ENCODE measurements at places on chromosomes 4 and X.

DNA sequence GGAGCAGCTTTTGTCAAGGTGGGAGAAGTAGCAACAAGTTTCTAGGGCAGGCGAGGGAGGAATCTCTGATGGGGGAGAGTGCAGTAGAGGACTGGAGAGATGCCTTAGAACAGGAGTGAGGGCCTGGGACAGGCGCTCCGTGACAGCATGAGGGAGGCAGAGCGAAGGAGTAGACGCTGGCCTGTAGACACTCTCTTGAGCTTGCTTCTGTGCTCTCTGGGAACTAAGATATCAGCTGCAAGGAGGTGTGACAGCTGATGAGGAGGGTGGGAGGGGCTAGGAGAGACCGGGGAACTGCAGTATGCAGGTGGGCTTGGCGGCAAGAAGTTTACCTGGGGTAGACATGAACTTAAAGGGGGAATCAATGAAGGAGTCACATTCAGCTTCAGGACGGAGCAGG, 35.7 kb downstream of the MECP2 start:
- no peak for ATAC-seq

DNA sequence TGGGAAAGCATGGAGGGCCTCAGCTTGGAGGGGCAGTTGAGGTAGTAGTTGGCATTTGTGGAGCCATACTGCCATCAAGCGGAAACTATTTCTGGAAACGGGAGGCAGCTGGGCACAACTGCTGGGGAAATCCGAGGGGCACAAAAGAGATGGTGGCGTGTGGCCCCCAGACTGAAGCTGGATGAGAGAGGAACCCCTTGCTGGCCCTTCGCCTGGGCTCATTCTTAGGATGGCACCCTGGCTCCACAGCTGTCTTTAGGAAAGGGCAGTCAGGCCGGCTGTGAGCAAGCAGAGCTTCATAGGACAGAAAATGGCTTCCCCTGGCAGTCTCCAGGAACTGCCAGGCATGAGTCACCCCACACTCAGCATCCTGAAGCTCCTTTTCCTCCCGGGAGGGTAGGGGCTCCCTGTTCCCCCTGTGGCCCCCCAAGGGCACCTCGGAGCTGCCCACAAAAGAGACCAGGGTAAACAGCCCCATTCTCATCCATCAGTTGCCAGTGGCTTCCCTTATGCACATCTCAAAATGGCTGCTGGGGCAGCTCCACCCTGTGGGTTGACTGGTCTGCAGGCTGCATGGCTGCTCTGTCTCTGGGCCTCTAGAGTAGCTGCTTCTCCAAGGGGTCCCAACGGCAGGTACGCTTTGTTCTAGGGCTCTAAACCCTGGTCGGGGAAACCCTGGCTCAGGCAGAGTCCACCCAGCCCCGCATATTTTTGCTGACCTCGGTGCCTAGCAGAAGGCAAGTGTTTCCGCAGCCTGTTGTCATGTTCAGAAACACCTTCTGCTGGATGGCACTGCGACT, 64.7 kb downstream of the NBDY start:
- peak; percentile 49 for ATAC-seq

GRCh38 chrX:6071731-6072130, 156.9 kb downstream of the NLGN4X start:
- no peak for ATAC-seq

DNA sequence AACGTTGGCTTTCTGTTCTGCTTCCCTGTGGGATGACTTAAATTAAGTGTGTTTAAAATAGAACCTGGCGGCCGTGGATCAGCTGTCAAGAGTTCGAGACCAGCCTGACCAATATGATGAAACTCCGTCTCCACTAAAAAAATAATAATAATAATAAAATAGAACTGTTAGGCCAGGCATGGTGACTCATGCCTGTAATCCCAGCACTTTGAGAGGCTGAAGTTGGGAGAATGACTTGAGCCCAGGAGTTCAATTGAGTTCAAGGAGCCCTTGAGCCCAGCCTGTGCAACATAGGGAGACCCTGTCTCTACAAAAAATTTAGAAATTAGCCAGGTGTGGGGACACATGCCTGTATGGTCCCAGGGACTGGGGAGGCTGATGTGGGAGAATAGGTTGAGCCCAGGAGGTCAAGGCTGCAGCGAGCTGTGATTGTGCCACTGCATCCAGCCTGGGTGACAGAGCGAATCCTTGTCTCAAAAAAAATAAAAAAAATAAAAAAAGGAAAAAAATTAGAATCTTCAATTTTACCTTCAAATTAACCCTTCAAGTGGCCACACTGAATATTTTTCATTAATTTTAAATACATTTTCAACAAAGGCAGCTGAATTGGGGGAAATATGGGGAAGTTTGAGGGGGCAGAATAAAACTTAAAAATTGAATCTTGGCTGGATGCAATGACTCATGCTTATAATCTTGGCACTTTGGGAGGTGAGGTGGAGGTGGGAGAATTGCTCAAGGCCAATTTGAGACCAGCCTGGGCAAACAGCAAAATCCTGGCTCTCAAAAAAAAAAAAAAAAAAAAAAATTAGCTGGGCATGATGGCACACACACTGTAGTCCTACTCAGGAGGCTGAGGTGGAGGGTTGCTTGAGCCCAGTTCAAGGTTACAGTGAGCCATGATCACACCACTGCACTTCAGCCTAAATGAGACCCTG, 31.8 kb upstream of the HSD17B13 start:
- ATAC-seq: no peak

- no peak for ATAC-seq
Observed at GRCh38 chr4:106194801-106195200, 121.2 kb downstream of the TBCK start.

GRCh38 chrX:154019633-154020528, at the start of gene IRAK1:
Gene IRAK1 (minus strand): TSS chrX:154019902. CDS start chrX:154019812, 90 bp downstream.
- ATAC-seq: peak; percentile 50

- no peak for ATAC-seq
Observed at GRCh38 chrX:20313899-20314298, 47.2 kb upstream of the RPS6KA3 start.

Data from SK-N-SH treated with all-trans-retinoic acid at 6 μM for 48 hours (cell line).